ENCODE measurements at places on chromosomes 12 and 14.
A peak's percentile ranks its signal among the peaks of the same experiment; 100 is the strongest.

DNA sequence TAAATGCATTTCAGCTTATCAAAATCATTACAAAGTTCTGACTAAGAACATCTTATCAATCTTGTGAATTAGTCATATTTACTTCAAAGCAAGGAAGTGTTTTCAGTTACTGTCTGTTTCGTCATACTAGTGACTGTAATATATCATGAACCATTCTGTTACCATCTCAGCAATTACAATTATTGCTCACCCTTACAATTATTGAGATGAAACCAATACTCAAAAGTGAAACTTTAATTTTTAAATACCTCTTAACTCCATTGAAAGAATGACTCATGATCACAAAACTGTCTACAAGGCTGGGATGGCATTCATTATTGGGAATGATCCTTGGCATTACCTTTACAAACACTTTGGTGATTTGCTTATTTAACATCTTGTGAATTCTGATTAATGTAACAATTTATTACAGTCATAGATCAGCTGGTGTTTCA is 90.3 kb downstream of the RPS6KA5 start:
- no peak for DNase-seq

DNA sequence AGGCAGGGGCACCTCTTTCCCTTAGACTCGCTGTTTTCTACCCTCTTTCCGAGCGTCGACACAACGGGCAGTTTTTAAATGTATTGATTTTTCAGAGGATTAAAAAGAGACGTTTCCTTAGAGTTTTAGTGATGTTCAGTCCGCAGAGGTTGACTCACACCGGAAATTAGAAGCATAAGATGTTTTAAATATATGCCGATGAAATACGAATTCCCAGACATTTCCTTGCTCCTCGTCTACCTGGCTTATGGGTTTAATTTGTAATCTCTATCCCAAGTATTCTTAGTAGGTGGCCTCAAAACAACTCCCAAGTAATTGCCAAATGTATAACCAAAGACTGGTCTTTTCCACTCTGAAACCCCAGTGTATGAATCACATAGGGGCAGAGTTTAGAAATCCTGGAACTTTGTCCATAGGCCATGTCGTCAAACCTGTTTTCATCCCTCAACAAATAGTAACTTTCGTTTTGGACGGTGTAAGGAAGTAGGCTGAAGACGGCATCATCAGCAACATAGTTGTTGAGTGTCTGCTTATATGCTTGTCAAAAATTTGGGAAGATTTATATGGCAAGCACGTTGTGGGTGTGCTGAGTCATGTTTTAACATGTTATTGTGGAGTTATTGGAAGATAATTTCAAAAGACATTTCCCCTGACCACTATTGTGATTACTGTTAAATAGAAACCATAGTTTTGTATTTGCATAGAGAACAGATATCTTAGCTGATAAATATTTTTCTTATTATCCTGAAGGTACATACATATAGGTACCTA is 824 bp downstream of the TBK1 start:
- peak; percentile 59 for DNase-seq

DNA sequence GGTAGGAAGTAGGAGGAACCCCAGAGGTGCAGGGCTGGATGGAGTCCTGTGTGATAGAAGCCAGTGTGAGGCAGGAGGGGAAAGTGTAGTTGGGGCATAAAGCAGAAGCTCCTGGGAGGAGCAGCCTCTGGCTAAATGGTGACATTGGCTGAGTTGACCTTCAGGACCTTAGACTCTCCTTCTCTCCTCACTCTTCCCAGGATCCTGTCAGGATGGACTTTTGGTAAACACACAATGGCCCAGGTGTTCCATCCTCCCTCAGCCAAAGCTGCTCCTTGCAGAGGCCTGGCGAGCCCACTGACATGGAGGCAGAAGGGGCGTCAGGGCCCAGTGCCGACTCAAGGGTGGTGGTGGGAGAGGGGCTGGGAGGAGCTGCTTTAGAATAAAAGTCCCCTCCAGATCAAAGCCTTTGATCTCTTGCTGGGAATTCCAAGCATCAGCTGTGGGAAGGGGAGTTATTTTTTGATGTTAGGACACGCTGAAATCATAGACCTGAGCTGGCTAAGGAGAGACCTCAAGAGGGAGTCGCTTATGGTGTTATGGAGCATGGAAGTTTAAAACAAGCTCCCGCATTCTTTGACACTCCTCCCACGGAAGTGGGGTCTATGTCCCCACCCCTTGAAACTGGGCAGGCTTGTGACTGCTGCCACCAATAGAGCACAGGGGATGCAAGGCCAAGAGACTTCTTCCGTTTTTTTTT is 44.1 kb downstream of the SMIM41 start:
- no peak for DNase-seq

DNA sequence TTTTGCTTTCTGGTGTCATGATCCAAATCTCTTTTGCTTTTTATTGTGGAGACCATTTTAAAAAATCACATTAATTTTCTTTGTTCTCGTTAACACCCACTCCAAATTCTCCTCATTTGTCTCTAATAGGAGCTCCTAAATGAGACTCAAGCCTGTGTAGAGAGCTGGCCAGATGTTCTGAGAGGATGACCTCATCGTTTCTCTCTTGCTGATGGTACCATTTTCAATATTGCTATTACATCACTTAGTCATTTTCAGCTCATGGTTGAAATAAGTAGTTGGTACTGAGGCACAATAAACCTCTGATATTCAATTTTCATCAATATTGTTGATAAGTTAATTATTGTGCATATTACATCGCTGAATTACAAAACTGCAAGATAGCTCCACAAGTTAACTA is 31.5 kb downstream of the SPTB start:
- peak; percentile 51 for DNase-seq

DNA sequence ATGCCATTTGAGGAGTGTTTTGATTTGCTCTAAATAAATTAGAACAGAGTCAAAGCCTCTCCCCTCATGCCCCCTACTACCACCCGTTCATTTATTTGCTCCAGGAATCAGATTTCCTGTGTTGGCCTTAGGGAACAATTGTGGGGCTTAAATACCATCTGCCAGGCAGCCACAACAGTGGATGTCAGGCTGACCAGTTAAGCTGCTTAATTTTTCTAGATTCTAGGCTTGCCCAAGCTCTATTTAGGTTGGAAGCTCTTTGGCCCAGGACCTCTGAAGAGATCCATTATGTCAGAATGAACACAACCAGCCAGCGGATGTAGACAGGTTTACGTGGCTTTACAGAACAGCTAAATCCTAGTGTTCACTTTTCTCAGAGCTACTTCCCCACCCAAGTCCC is 1.0 kb upstream of the TIMELESS start:
- no peak for DNase-seq

DNA sequence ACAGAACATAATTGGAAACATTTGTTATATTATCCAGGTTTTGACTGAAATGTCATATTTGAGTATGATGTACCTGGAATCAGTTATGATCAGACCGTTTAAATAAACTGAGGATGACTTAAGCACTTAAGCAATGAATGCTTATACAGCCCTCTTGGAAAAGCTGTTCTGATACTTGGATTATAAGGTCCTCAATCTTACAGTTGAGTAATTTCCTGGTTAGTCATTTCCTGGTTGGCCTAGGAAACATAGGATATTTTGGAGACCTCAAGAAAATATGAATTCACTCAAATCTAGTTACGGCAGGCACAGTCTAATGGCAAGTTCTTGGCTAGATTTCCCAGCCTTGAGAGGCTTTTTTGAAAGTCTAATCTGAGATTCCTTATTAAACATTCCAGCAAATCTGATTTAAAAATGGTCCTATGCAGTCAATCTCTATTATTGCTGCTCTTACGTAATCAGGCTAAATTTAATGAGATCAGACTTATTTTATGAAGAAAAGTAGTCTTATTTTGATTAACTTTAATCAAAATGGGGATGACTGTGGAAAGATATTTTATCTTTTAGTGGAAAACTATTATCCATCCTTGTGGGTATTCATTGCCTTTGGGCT is 447.2 kb downstream of the SNAPC1 start:
- no peak for DNase-seq

DNA sequence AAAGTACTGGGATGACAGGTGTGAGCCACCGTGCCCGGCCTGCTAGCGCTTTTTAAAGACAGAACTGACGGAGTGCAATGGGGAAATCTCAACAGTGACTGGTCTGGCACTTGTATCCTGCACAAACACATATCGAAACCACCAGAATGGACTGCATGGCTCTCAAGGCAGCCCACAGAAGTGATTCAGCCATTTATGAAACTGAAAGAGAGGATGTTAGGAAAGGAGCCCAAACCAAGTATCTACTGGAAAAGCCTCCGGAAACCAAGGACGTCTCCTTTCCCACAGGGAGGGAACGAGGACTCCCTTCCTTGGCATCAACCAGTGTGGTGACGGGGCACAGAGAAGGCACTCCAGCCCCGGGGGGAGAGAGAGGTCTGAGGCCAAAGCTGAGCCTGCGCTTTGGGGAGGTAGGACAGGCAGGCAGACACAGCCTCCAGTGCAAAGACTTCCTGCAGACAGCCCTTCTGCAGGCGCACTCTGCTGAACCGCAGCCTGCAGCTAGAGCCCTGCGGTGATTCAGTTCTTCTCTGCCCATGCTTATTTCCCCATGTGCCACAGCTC is 16.5 kb downstream of the SLC15A4 start:
- no peak for DNase-seq

GRCh38 chr12:75364919-75365318 is 26.0 kb upstream of the GLIPR1L2 start:
- no peak for DNase-seq

DNA sequence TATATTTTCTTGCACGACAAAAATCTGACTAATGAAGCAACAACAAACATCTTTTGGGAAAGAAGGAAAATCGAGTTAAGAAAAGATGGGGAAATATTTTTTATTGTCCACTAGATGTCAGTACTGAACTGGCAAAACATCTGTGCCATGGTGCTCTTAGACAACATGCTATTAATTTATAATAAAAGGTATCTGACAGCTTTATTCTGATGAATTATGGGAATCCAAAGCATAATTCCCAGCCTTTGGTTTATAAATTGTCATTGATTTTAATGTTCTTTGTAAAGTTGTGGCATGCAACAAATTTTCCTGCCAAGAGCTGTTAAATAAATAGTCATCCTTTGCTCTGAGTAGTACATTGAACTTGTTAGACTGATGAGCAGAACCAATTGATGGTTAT is 231.2 kb downstream of the ETNK1 start:
- peak; percentile 2 for DNase-seq

DNA sequence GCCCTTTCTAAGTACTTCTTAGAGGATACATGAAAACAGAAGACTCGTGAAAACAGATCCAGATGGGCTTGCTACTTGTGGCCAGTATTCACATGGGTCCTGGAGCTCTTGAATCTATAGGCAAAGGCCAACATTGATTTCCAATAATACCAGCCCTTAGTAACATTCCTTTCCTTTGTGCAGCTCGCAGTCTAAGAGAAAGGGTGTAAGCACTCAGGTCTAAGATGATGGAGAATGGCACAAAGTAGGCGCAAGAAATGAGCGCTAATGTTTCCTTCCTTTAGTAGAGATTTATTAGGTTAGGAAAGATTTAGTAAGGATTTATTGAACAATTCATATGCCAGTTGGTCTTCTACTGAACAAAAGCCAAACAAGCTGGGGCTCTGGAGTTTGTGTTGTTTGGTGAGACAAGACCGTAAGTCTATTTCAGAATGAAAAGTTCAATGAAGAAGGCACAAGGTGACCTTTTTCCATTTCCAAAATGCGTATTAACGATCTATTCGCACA is 525 bp downstream of the RNU6-8 start:
- no peak for DNase-seq

DNA sequence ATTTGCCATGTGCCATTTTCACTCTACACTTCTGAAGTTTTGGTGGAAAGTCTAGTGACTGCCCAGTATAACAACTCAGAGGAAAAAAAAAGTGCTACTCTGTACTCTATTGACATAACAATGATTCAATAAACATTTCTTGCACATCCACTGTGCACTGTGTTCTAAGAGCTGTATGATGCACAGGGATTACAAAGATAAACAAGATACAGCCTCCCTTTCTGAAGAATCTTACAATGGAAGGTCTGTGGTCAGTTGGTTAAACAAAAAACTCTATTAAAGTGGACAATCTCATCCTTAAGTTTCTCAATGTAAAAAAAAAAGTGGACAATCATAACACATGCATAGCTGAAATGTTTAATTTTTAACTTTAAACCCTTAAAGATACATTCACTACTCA is 105.7 kb upstream of the RASSF8 start:
- no peak for DNase-seq

DNA sequence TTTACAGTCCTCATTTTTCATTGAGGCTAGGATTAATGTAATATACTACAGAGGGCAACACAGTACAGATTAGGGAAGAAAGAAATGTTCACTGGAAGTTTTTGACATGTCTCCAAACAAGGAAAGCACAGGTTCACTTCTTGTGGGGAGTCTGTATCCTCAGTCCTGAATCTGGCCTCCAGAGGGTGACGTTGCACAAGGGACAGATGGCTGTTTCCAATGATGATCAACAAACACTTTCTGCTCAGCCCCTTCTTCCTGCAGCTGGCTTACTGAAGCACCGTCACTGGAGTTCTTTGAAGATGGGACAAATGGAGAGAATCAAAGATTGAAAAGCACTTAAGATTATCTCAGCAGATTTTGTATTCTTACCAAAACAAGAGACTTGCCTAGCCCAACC is 123.3 kb upstream of the OR4E1 start:
- DNase-seq = no peak

- DNase-seq = no peak
Measured at GRCh38 chr14:89805501-89805900, 149.0 kb downstream of the EFCAB11 start.

DNA sequence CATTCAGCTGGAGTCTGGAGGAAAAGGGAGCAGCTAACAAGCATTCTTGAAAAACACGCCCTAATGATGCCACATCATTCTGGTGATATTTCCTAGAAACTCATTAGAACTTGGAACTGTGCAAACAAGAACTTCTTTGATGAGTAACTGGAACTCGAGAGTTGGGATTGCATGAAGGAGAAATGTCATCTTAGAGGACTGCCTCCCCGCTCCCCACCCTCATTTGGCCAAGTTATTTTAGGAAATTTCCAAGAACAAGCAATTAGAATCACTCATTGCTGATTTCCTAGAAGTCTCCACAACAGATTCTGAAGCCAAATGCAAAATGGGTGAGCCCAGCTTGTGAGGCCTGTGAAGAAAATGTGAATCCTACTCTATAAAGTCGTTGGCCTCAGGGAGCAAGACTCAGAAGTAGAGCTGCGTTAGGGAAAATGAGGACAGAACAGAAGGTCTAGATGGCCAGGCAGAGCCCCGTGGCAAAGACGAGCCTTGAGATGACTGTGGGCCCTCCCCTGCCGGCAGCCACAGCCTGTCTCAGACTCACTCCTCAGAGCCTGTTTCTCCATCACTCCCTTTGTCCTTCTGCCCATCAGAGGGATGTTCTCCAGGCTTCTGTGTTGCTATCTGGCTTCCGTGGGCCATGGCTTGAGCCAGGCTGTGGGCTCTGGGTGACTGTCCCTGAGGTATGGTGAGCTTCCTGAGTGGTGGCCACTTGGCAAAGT is 38.4 kb downstream of the RTL1 start:
- no peak for DNase-seq

- no peak for DNase-seq
Measured at GRCh38 chr14:65153101-65153500, 50.8 kb upstream of the MAX start.

- DNase-seq = no peak
Measured at GRCh38 chr14:73789989-73790581, 61.5 kb upstream of the PTGR2 start.

- DNase-seq = no peak
Measured at GRCh38 chr14:67987606-67988005, 168.0 kb downstream of the RAD51B start.

All from hematopoietic multipotent progenitor cell treated with erythropoietin and hydrocortisone succinate and interleukin-3 and kit ligand, for 15 days (in vitro differentiated cells).